Panc1 (cell line): ENCODE measurements at places on chromosomes 1 and 21.

DNA sequence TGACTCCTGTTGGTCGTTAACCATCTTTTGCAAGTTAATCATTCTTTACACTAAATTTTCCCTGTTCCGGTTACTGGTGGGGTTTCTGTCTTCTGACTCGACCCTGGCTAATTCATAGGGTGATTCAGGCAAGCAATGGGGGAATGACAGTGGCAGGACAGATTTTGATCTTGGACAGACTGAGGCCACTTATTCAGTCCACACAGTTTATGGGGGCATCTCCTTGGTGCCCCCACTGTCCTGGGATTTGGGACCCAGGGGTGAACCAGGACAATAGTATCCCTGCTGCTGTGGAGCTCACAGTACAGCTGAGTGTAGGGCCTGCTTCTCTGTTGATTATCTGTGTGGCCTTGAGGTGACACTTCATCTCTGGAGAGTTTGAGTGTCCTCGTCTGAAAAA lies 540.4 kb downstream of the MATN1 start:
- no peak for DNase-seq

DNA sequence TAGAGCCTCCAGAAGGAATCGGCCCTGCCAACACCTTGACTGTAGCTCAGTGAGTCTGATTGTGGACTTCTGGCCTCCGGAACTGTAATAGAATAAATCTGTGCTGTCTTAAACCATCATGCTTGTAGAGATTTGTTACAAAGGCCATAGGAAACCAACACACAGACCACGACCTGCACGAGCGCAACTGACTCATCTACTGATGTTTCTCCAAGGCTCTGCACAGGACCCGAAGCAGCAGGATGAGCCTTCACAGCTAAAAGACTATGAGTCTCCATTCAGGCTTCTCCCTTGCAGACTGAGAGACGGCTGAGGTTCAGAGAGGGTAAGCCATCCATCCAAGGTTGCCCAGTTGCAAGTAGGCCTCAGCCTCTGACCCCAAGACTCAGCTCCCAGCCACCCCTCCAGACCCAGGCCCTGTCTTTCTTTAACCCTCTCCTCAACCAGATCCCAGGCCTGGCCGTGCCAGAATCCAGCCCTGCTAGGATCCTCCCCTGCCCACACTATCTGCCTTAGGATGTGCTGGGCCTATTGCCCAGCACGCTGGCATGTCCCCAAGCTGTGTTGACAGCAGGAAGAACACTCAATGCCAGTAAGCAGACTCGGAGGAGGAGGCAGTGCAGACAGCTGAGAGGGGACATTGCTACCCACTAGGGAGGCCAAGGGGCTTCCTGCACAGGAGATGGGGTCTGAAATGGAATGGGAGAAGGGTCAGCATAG lies 109.0 kb downstream of the HMGB4 start:
- DNase-seq, result no peak

DNA sequence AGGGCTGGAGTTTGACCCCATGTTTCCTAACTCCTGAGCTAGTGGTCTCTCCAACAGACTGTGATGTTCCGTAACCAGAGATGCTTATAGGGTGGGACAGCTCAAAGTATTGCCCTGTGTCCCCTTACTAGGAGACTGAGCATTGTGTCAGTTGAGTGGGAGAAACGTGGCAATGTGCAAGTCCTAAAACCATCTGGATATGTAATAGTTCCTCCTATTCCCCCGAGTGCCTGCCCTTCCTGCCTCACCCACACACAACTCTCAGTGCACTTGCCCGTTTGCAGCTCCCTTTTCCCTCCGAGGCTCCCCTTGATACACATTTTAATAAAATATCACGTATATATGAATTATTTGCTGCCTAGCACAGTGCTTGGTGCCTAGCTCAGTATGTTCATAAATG lies 3.4 kb downstream of the PIGV start:
- no peak for DNase-seq

DNA sequence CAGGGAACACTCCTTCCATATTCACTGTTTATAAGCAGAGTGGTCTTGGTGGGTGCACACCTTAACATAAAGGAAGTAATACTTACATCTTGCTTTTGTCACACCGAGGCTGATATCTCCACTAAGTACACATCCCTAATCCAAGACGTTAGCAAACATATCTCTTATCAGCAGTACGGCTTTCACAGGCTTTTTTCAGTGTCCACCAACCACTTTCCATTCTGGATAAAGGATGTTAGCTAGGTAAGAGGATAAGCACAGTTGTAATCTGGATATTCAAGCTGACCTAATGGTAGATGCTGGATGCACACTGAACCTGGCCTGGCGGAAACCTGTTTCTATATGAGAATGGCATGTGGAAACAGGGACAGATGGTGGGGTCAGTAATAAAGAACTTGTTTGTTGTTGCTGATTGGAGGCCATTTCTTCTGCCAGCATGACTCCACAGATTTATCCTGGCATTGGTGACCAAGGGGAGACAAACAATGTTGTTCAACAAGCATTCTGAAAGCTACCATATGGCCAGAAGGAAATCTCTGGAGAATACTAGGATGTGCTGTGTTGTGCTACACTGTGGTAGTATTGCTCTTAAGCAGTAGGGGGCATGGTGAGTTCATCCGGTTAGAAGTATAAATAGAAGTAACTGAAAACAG lies 416.4 kb downstream of the PTBP2 start:
- no peak for DNase-seq

DNA sequence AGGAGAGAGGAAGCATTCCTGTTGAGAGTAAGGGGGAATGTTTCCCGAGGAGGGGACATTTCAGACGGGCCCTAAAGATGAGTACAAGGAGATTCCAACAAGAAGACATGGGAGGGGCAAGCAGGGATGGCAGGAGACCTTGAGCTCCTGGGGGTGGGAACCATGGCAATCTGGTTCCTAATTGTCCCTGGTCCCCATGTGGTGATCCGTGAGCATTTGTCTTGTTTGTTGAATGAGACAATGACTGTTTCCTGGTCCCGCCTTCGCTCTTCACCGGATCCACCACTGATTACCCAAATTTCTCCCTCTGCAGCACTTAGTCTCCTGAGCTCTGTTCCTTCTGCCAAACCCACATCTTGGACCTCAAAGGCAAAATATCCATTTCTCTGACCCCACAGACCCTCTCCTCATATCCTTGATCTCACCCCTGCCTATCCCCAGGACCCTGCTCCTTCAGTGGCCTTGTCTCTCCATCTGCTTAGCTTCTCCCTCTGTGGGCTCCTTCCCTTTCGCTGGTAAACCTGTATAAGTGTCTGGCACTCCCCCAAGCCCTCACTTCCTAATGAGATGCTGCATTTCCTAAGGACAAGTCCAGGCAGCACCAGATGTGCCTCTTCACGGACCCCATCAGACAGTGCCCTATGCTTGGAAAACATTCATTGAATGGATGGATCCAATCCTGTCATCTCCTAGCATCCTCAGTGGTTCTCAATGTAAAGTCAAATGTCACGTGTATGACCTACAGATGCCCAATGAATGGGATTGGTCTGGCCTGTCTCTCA lies 8.3 kb upstream of the CSF1 start:
- DNase-seq, result no peak

GRCh38 chr21:35664683-35665082 lies 395.6 kb downstream of the SETD4 start:
- no peak for DNase-seq

- no peak for DNase-seq
Measured at GRCh38 chr21:29053011-29053553, 20.4 kb downstream of the CCT8 start.

- DNase-seq, result no peak
Measured at GRCh38 chr1:217388522-217389065, 242.3 kb downstream of the GPATCH2 start.

- DNase-seq, result no peak
Measured at GRCh38 chr1:30444850-30445249, 278.5 kb downstream of the MATN1 start.

DNA sequence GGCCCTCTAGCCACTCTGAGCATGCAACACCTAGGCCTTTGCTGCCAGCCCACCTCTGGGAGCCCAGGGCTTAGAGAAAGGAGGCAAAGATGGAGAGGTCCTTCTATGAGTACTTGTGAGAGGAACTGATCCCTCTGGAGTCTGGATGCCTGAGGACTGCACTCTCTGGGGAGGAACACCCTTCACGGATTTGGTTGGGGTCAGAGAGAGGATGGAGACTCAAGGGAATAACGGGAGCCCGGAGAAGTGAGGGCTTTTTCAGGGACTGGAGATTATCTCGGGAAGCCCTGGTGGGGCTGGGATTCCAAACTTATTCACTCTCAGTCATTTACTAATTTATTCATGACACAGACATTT lies 413 bp upstream of the C1orf232 start:
- DNase-seq, result no peak

- DNase-seq, result no peak
Measured at GRCh38 chr1:181073638-181074037, 14.9 kb upstream of the IER5 start.
